ENCODE measurements at places on chromosomes 3 and 15.

- DNase-seq, result no peak
These were observed 11.4 kb upstream of the VGLL3 start for GRCh38 chr3:87002346-87002745.

GRCh38 chr3:187662848-187663409 lies 7.3 kb downstream of the SST start:
- DNase-seq, result no peak

- no peak for DNase-seq
These were observed 211.2 kb downstream of the SHQ1 start for GRCh38 chr3:72636969-72637597.

- DNase-seq, result no peak
These were observed 8.3 kb upstream of the RHO start for GRCh38 chr3:129519896-129520715.

DNA sequence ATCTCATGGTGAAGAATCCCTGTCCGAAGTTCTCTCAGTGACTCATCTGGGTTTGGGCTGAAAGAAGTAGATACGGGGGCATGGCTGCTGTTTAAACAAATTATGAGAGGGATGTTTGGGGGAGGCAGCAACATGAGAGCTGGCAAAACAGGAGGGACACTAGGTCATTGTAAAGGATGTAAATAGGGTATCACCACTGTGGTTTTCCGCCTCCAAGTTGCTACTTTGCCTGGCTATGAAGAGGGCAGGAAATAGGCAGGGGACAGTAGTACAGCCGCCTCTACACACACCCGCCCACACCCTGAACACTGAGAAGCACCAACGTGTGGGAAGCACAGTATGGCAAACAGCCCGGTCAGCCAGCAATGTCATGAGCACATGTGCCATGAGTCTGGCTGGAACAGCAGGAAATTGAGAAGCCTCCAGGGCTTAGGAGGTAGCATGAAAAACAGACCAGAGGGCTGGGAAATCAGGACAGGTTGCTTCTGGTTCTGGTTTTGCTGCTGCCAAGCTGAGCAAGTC lies 17.1 kb downstream of the HEXA start:
- DNase-seq, result no peak

GRCh38 chr15:85727068-85727467 lies 67.7 kb downstream of the KLHL25 start:
- DNase-seq, result no peak

GRCh38 chr3:195001961-195002861 lies 268.7 kb downstream of the XXYLT1 start:
- peak; percentile 55 for DNase-seq

- DNase-seq, result no peak
These were observed 460.3 kb upstream of the WNT5A start for GRCh38 chr3:55947406-55947805.

GRCh38 chr3:4736284-4736861 lies 242.9 kb upstream of the BHLHE40 start:
- DNase-seq, result no peak

GRCh38 chr15:92244703-92245102 lies 149.0 kb upstream of the ST8SIA2 start:
- no peak for DNase-seq

- DNase-seq, result no peak
These were observed 93.4 kb downstream of the THRB start for GRCh38 chr3:24401090-24401810.

DNA sequence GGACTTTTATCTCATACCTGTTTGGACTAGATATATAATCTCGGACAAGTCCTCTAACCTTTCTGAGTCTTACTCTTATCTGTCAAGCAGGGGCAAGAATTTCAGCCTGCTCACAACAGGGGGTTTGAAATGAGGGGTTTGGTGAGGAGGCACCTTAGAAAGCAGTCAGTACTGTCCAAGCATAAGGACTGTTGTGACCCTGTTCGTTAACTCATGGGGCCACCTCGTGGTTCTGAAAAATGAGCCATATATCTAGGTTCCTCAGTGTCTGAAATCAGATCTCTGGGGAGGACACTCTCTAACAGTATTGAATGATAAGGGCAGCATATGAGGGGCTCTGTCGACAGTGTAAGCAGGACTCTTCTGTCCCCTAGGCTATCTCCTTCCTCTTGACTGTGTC lies 7.2 kb upstream of the TIMP4 start:
- no peak for DNase-seq

- no peak for DNase-seq
These were observed 40.1 kb downstream of the CDCP1 start for GRCh38 chr3:45105855-45106671.

DNA sequence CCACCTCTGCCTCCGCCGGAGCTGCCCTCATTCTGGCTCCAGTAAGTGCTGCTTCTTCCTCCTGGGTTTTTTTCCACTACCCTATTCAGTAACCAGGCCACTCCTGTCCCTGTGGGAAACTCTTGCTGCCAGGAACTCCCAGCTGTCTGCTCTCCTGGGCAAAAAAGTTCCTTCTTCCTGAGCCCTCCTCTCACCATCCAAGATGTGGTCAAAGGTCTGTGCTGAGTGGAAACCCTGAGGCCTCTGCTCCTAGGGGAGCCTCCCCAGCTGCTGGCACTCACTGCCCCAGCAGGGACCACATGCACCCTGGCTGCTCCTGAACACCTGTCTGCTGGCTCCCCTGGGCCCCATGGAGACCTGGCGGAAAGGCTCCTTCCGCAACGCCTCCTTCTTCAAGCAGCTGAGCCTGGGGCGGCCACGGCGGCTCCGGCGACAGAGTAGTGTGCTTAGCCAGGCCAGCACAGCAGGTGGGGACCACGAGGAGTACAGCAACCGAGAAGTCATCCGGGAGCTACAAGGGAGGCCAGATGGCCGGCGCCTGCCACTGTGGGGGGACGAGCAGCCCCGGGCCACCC lies 454 bp downstream of the C15orf62 start:
- no peak for DNase-seq
